ENCODE measurements at places on chromosomes 11 and 22.
A peak's percentile ranks its signal among the peaks of the same experiment; 100 is the strongest.

- DNase-seq: no peak
Observed at GRCh38 chr11:93972790-93973189, 48.4 kb upstream of the HEPHL1 start.

GRCh38 chr11:103623933-103624332 is 412.5 kb upstream of the DDI1 start:
- DNase-seq: no peak

GRCh38 chr11:27293515-27294417 is 69.2 kb downstream of the CCDC34 start:
- peak; percentile 84 for DNase-seq

DNA sequence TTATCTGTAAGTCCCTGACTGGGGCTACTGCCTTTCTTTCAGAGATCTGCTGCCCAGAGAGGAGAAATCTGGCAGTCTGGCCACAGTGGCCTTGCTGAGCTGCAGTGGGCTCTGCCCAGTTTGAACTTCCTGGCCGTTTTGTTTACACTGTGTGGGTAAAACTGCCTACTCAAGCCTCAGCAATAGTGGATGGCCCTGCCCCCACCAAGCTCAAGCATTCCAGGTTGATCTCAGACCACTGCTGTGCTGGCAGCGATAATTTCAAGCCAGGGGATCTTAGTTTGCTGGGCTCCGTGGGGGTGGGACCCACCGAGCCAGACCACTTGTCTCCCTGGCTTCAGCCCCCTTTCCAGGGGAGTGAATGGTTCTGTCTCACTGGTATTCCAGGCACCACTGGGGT is 117.5 kb downstream of the TRPC6 start:
- peak; percentile 71 for DNase-seq

- DNase-seq: no peak
Observed at GRCh38 chr11:130840679-130841078, 75.6 kb downstream of the SNX19 start.

DNA sequence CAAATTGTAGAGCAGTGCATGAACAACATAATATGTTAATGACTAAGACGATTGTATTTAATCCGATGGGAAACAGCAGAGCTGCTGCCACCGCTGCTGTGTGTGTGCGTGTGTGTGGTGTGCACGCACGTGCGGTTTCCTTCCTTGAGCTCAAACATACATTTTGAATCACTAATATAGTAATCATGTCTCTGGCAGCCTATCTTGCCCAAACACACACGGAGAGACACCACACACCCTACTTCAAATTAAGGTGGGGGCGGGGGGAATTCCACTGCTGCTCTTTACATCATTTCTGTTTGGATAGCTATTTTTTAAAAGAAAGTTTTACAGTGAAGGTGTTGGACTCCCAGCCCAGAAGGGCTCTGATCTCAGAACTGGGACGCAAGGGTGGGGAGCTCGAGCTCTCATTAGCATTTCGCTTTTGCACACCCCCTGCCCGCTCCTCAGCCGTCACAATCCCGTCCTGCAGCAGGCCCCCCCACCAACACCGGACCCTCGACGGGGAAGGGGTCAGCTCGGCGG is 651 bp upstream of the FAM83F start:
- DNase-seq: no peak

DNA sequence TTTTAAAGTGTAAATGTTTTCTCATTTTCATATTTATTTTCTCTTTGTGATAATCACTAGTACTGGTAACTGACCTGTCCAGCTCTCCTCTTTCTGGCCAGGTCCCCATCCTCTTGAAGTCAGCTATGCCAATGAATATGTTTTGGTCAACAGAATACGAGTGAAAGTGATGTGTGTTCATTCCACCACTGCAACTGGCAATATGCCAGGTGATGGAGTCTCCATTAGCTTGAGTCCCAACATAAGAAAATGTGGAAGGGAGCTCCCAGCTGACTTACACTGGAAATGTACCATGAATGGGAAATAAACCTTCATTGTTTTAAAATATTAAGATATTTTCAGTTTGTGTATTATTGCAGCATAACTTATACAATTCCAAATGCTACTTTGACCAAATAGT is 75.8 kb downstream of the CCDC34 start:
- DNase-seq: peak; percentile 21

DNA sequence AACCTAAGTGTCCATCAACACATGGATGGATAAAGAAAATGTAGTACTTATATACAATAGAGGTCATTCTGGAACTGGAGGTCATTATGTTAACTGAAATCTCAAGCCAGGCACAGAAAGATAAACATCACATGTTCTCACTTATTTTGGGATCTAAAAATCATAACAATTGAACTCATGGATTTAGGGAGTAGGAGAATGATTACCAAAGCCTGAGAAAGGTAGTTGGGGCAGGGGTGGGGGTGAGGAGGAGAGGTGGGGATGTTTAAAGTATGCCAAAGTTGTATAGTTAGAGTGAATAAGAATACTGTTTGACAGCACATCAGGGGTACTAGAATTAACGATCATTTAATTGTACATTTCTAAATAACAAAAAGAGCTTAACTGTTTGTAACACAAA is 1112.7 kb downstream of the DLG2 start:
- DNase-seq: no peak

DNA sequence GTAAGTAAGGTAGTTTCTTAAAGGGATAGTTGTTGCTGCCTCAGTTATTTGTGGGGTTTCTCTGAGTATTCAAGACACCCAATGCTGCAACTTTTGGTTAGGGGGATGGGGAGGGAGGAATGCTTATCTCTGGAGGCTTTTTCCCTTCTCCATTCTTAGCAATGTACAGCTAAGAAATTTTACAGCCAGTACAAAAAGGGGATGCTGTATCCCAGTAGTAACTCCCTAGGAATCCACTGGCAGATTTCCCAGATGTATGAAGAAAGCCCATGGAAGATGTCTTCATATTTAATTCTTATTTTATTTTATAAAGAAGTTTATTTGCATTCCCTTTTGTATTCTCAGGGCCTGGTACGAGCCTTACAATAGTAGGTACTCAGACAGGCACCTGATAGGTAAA is 154.8 kb downstream of the ENTHD1 start:
- no peak for DNase-seq

- no peak for DNase-seq
Observed at GRCh38 chr22:46974631-46975585, 212.5 kb downstream of the TBC1D22A start.

DNA sequence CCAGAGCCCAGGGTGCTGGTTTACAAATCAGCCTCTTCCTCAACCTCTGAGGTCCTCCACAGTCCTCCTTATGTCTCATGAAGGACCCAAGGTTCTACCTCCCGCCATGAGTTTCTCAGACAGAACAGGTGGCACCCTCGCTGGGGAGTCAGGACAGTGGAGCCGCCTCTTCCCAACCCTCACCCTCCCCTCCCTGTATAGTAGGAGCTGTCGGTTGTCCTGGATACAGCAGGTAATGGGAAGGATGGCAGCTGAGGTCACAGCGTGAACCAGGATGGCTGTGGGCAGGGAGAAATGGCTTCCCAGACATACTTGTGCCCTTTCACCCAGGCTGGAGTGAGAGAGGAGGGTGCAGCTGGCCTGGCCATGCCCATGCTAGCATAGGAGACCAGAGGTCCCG is 134.6 kb downstream of the CHST1 start:
- DNase-seq: no peak

- DNase-seq: peak; percentile 84
Observed at GRCh38 chr11:36363361-36364268, 67.5 kb downstream of the PRR5L start.

DNA sequence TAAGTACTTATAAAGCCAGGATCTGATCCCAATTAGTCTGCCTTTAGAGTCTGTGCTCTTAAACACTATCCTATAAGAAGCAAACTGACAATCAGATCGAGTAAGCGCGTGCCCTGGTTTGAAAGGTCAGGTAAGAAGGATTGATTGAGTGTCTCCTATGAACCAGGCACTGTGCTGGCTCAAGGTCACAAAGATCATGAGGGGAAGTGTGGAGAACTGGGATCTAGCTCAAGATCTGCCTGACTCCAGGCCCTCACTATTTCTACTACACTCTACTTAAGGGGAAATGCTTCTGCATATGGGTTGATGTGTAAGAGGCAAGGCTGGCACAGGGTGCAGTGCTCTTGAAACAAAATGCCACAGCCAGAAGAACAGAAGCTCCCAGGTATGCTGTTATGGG is 77.0 kb downstream of the ME3 start:
- DNase-seq: no peak

- DNase-seq: peak; percentile 86
Observed at GRCh38 chr11:93541884-93542810, 1.0 kb downstream of the SMCO4 start.

- DNase-seq: no peak
Observed at GRCh38 chr11:41320653-41321052, 138.8 kb downstream of the LRRC4C start.

DNA sequence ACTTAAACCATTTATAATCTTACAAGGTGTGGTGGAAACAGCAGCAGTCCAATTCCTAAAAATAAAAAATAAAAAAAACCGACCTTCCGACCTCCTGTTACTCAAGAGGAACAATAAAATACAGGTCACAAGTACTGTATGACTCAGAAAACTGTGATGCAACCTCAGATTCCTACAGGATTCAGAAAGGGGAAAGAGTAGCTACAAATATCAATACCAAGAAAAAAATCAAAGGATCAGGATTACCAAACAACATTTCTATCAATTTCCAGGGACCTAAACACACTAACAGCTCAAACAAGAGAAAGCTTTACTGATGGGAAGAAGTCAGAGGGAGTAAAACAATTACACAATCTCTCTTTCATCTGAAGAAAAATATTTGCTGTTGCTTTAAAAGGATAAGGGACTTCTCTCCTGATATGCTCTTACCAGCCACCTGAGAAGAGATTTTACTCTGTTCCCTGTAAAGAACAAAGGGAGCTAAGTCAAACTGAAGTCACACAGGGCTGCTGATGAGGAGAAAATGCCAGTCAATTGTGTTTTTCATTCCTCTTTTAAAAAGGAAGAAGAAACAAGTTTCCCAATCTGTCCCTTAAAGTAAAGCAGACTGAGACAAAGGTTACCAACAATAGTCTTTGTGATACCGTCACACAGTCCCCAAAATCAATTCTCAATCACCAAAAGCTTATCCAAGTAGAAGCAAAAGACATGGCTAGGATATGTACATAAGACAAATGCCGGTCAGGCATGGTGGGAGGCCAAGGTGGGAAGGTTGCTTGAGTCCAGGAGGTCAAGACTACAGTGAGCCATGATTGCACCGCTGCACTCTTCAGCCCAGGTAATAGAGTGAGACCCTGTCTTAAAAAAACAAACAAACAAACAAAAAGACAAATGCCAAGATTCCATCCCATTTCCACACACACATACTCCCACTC is 39.3 kb downstream of the AMBRA1 start:
- DNase-seq: peak; percentile 90

- DNase-seq: no peak
Observed at GRCh38 chr11:23041001-23041503, 180.8 kb upstream of the CCDC179 start.

- DNase-seq: no peak
Observed at GRCh38 chr11:44987506-44987905, 36.8 kb upstream of the TP53I11 start.

DNA sequence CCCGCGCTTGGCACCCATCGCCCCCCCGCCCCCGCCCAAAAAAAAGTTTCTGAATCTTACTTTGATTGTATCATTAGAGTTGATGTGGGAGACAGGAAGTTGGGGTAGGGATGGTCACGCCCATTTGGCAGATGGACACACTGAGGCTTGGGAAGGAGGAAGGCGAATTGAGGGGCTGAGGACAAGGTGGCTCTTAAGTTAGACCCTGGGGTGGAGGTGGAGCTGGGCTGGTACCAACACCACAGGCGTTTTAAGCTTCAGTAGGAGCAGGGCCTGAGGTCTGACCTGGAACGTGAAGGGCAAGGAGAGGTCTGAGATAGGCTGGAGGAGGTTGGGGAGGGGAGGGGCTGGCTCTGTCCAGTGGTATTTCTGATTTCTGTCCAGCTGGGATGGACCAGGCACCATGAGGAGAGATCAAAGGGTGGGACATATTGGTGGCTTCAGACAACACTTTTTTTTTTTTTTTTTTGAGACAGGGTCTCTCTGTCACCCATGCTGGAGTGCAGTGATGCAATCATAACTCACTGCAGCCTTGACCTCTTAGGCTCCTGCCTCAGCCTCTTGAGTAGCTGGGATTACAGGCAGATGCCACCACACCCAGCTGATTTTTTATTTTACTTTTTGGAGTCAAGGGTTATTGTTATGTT is 799 bp upstream of the CDC42BPG start:
- no peak for DNase-seq

DNA sequence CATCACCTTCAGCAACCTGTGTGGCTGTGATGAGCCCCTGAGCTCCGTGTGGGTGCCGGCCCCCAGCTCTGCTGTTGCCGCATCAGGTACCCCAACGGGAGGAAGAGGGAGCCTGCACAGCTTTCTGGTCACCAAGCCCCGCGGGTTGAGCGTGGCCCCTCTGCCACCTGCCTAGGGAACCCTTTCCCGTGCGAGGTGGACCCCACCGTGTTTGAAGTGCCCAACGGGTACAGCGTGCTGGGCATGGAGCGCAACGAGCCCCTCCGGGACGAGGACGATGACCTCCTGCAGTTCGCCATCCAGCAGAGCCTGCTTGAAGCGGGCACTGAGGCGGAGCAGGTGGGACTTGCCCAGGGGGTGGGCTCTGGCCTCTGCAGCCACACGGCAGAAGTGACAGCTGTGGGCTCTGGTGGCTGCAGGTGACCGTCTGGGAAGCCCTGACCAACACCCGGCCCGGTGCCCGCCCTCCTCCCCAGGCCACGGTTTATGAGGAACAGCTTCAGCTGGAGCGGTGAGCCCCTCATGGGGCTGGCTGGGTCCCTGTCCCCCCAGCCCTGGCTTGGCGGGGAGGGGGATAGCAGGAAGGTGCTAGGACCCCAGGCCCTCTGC is 1.9 kb upstream of the SSH3 start:
- no peak for DNase-seq

GRCh38 chr11:112497826-112498225 is 237.2 kb upstream of the PLET1 start:
- no peak for DNase-seq

- DNase-seq: peak; percentile 84
Observed at GRCh38 chr11:96303064-96303463, 39.9 kb downstream of the MAML2 start.

- DNase-seq: no peak
Observed at GRCh38 chr22:33227791-33228190, 169.6 kb upstream of the SYN3 start.

DNA sequence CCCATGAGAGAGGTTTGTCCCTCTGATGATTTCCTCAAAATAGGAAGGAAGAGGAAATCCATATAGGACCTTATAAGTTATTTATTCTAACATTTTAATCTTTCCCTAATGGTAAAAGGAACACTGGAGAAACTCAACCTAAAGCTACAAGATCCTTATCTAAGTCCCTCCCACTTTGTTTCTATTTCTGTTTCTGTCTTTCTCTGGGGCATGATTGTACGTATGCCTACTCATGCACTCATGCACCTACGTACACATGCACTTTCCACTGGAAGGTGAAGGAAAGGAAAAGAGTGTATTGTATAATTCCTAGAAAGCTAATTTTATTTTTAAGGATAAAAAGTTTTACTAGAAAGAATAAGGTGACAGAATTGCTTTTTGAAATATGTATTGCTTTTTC is 125.0 kb downstream of the RAB38 start:
- no peak for DNase-seq

GRCh38 chr11:19811380-19811779 is 98.7 kb downstream of the NAV2 start:
- DNase-seq: peak; percentile 38
